ENCODE measurements at places on chromosomes 2 and 18.
A peak's percentile ranks its signal among the peaks of the same experiment; 100 is the strongest.

GRCh38 chr2:60496956-60497355 is 56.5 kb downstream of the BCL11A start:
- DNase-seq = no peak

- DNase-seq = no peak
Observed at GRCh38 chr2:96701636-96702035, 38.2 kb downstream of the LMAN2L start.

DNA sequence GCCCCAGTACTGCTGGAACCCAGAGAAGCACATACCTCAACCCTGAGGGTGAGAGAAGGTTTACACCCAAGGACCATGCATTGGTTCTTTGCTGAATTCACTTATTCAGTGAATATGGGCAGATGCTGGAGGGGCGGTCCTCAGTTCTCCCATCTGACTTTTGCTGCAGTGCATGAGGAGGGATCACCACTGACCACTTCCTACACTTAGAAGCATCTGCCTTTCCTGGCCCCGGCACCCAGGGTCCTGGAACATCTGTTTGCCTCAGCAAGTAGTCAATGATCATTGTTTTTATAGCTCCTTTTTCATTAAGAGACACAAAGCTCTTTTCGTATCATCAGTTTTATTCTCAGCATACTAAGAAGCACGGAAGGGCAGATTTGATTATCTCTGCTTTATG is 211.4 kb downstream of the SH3RF3 start:
- no peak for DNase-seq

- DNase-seq = peak; percentile 76
Observed at GRCh38 chr18:50091509-50092244, 103.3 kb downstream of the MYO5B start.

DNA sequence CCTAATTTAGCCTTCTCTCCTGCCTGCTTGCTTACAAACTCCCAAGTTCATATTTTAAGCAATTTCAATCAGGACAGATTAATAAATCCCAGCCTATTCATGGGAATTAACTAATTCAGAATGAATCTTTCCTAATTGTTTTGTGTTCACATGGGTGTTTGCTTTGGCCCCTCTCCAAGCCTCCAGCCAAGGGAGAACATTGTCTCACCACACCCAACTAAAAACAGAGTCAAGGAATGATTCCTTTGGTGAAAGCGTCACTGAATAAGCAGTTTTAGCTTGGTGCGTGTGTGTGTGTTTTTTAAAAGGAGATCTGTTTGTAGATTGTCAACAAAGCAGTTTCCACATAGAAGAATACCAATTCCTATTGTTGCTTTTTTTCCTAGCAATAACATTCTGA is 43.0 kb upstream of the DSG1 start:
- DNase-seq = no peak

DNA sequence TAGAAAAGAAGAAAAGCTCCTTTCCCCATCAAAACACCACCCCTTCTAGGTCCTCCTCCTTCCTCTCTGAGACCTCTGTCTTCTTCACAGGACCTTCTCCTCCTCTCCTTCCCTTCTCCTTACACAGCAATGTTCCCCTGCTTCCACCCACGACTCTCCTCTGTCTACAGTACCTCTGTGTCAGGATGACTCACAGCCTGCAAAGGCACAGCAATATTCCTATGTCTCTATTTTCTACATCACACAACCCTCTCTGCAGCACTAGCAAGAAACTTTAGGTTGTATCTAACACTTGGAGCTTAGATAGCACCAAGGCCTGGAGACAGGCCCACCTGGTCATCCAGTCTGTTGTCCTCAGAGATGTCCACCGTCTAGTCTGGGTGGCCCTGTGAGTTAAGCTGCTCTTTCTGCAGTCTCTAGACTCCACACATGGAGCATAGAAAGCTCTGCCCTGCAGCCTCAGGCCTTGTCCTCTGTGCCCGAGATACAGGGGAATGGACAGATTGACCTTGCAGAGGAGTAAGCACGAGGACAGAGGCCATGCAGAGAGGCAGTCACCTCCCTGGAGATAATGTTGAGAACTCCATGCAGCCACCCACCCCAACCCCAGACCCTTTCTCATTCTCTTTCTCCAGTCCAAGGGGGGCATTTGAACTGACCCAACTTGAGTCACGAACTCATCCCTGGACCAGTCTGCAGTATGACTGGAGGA is 212.0 kb downstream of the TNS1 start:
- DNase-seq = peak; percentile 37

DNA sequence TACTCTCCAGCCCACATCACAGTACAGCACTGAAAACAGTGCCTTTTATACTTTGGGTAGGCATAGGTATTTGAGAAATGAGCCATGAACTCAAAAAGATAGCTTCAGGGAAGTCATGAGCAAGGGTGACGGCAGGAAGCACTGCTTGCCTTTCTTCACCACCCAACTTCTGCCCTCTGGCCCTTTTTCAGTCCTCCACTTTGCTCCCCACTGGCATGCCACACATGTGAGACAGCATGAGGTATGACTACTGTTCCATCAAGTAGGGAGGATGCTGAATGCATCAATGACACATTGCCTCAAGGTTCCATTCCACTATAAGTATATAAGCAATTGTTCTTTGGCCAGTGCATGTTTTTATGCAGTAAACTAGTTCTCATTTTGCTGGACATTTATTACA is 373.0 kb downstream of the NRXN1 start:
- DNase-seq = no peak

DNA sequence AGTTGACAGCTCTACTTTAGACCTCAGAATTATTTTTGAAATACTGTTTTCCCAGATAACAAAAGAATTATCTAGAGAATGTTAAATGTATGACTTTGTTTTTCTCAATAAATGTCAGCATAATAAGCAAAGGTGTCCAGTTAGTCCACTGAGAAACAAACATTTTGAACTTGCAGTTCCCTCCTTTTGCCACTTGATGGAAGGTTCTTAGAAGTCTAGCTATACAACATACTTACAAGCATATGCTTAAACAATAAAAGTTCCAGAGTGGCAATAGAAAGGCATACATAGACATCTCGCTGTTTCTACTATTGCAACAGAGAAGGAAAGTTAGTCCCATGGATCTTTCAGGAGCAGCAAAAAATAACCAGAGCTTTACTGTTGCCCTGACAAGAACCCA is 11.8 kb downstream of the NDUFA10 start:
- no peak for DNase-seq

GRCh38 chr2:119794237-119794636 is 34.5 kb downstream of the PTPN4 start:
- DNase-seq = no peak

- no peak for DNase-seq
Observed at GRCh38 chr2:99401841-99402240, 64.7 kb downstream of the EIF5B start.

DNA sequence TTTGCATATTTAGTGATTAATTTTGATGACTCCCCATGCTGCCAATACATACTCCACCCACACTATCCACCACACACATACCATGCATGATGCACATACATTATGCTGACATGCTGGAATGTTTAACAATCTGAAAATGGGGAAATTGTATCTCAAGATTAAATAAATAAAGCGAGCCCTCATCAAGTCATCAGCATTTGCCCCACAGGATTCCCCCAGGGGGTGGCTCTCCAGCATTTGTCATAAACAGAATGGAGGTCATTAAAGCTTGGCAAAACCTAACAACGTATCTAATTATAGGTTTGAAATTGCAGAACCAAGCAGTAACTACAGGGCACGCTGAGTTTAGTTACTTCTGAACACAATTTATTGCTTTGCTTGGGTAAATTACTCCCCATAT is 141.2 kb upstream of the TACR1 start:
- DNase-seq = no peak

- DNase-seq = no peak
Observed at GRCh38 chr18:36702401-36703013, 126.3 kb downstream of the TPGS2 start.

Measured in myocyte (in vitro differentiated cells).